ENCODE measurements at places on chromosomes 13 and 19. TPM values are rescaled to one million over a fixed set of nuclear protein-coding genes. Genes with fewer than 3 reads are reported as not detected.

DNA sequence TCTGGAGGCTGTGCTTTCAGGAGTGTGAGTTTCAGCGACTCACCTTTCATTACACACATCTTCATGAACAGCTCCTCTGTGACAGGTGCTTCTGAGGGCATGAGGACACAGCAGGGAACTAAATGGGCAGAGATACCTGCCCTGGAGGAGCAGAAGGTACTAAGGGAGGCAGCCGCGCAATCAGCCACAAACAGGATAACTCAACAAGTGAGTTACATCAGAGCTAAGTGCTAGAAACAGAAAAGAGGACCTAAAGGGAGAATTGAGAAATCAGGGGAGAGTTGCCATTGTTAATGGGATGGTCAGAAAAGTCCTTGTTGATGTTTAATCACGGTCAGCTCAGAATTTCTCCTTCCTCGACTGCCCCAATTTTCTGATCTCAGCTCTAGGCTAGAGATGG, 42.5 kb downstream of the SYDE1 start:
- DNase-seq = no peak

DNA sequence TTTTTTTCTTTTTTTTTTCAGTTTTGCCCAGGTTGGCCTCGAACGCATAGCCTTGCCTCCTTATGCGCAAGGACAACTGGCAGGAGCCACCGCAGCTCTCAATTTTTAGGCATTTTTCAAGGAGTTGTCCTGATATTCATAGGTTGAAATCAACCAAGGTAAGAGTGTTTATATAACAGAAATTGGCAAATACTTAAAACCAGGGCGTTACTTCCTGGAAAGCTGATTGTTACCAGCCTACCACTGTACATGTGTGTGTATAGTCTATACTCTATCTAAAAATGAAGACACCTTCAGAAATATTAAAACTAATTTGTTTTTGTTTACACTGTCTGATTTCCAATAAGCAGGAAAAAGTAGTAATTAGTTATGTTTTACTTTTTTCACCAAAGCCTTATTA, 39.2 kb downstream of the GPC6 start:
- DNase-seq = no peak

DNA sequence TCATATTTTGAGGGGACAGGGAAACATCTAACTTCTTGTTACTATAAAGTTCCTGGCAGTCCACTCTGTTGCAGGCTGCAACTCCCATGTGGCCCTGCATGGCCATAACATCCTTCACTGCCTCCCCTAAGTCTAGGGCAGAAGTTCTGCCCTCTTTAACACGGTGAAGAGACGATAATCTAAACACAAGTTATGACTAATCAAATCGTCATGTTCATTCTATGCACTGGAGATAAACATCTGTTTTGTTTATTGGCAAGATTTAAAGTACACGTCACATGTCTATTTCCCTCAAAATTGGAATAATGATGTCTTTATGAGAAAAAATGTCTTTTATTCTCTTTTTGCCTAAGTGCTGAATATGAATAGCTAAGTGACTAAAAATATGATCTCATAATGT, 1629.4 kb downstream of the PCDH9 start:
- no peak for DNase-seq

LRRC25 gene
- total RNA-seq = not detected

DNA sequence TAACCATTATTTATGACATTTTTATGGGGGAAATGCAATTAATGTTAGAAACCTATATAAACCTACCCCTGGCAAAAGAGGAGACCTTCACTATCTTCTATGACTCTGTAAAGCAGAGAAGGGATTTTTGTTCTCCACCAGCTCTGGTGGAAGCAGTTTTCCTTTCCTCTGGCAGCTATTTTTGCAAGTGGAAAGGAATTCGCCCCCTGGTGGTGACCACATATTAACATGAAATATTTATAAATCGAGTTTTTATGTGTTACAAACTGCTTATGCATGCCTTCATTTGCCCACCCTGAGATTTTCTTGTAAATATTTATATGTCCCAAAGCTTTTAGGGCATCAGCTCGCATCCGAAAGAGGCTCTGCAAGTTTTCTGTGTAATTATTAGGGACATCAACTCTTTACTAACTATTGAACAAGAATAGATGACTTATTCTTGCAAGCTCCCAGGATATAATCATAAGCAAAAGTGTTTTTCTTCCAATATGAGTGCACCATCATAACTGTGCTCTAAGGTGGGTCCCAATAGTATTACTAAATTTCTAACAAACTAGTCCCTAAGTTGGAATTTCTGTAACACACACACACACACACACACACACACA, 62.4 kb downstream of the SERTM1 start:
- peak; percentile 28 for DNase-seq

DNA sequence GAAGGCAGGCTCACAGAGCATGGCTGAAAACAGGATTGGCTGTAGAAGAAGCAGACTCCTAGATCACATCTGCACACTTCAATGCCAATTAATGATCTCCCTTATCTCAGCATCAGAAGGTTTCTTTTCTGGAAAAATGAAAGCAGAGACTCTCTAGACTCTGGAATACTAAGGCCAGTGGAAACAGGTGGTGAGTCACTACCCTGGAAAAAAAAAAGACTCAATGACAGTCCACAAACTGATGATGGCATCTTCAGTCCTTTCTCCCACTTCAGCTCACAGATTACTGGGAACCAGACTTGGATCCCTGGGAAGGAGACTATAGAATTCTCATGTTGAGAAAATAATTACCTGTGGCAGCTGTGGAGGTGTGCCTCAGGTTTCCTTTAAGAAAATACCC, 47.5 kb upstream of the MBNL2 start:
- no peak for DNase-seq

ZNF442 gene
- 2.3 TPM for total RNA-seq
